ENCODE measurements at places on chromosomes 2 and 18.

DNA sequence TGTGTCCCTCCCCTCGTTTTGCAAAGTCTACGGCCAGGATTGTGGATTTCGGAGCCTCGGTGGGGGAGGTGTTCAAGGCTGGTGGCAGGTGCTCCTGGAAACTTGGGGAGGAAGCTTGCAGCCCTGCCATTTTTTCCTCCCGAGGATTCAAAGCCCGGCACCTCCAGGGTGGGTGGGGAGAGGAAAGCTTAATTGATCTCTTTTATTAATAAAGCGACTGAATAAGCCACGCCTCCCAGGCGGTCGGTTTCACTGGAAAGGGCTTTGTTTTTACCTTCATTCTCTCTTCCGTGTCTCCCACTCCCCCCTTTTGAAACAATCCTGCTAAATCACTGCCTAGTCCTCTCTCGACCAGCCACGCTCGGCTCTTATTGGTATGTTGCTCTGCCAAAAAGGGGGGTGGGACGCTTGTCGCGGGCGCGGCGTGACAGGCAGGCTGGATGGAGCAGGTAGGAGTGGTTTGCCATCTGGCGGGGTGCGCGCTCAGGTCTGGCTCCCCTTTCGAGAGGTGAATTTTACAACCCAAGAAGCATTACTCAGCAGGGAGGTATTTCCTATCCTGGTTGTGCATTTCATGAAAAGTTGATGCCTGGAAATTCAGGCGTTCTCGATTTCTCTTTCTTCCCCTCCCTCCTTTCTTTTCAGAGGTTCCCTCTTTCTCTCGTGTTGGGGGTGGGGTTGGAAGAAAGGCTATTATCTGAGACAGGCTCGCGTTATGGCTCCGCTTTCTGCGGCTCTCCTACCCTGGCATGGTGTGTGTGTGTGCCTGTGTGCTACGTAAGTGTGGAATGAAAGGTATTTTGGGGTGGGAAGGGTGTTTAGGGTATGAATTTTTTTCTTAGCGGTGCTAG, 1.4 kb downstream of the NEDD4L start:
- peak; percentile 11 for DNase-seq

- no peak for DNase-seq
Observed at GRCh38 chr18:37985126-37985525, 419.5 kb upstream of the CELF4 start.

- no peak for DNase-seq
Observed at GRCh38 chr18:70373042-70373519, 84.2 kb downstream of the SOCS6 start.

- no peak for DNase-seq
Observed at GRCh38 chr2:70596293-70596692, 42.7 kb upstream of the TGFA start.

GRCh38 chr2:230905448-230906421, 19.3 kb downstream of the GPR55 start:
- DNase-seq, result peak; percentile 18

DNA sequence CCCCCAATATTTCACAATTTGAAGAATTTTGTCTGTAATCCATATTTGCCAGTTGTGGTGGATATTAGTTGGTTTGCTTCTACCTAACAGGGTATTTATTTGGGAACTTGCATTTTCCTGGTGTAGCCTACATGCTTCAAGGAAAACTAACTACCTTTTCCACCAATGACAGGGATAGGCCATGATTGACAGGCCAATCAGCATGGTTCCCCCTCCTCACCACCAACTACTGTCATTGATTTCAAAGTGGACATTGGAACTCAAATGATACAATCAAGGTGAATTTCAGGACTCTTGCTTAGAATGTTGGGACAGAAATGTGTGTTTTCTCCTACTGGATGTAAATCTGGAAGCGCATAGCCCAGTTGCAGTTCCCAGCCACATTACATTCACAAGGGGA, 10.1 kb upstream of the TANC1 start:
- DNase-seq, result no peak

DNA sequence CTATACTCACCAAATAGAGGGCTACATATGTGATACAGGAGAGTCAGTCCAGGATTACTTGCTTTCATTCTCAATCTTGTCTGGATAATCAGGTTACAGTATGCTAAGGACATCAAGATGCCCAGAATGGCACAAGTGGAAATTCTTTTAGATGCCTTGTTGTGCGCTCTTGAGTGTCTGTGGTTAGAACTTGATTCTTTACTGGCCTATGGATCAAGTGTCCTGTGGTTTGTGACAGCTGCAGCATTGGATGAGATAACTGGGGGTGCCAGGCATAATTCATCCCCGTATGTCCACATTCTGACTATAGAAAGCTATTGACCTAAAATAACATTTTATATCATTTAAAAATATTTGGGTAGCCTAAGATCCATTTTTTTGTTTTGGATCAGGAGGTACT, 40.1 kb downstream of the CDC42EP3 start:
- DNase-seq, result no peak

DNA sequence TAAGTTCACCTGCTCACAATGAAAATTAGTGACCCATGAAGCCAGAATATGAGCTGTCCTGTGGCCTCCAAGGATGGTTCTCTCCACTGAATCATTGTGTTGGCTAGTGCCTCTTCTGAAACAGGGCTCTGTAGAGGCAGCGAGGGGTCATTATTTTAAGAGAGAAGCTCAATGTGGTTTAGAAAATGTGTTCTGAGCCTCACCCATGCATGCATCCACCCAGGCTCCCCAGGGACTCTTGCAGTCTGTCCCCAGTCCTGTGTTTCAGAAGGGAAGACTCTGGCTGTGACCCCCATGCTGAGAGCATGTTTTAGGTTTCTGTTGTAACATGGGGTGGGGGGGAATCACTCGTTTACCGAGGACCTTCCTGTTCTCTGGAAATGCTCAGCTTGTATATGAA, 135.2 kb downstream of the RNF144A start:
- DNase-seq, result no peak

DNA sequence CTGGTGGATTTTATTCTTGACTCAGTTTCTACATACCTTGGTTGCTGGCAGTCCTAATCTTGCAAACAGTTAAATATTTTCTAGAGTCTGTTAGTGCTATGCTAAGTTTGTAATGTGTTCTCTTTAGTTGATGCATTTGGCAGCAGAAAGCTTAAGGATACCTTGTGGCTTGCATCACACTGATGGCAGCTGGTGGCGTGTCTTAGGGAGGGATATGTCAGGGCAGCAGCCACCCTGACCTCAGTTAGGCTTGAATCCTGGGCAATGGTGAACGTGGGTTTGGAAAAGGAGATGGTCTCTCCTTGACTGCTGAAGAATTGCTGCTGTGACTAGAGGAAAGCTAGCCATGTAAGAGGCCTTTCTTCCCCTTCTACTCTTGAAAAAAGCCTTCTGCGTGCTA, 4.2 kb downstream of the IAH1 start:
- DNase-seq, result no peak

DNA sequence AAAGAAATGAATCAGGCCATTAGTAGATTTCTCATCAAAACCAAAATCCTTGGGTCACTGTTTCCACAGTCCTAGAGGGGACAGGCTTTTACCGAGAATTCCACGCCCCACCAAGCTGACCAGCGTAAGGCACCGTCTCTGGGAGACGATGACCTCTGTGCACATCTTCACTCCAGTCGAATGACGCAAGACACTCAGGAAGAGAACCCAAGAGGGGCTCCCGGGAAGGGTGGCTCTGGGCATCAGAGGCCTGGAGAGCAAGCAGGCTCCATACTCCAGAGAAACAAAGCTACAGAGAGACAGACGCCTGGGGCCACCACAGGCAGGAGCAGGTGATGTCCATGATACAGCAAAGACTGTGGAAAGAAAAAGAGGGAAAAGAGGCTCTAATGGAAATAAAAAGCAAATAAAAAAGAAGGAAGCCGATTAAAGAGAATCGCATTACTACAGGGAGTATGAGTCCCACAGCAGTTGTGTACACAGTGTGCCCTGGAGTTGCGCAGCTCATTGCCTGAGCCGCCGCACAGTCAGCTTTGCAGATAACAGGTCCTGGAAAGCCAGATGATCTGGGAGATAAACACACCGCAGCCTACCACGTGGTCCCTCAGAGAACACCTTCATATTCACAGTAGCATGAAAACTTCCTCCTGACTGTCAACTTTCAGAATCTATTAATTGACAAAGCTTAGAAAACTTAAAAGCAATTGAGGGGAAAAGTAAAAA, 572.7 kb upstream of the SALL3 start:
- no peak for DNase-seq

DNA sequence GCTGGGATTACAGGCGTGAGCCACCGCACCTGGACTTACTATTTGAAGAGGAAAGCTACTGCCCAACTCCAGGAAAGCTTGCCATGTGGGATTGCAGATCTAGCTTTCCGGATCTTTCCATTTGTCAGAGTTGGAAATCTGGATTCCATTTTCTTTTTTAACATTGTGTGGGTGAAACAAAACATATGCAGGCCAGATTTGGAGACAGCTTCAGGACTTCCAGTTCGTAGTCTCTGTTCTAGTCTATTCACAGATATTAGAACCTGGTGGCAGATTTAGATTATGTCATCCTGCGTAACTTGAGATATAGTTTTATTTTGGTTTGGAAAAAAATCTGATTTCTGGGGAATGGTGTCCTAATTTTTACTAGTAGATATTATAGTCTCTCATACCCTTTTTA, 70.5 kb downstream of the ZNF236 start:
- DNase-seq, result no peak

- DNase-seq, result no peak
Observed at GRCh38 chr2:233244818-233245217, 6.7 kb upstream of the ATG16L1 start.

DNA sequence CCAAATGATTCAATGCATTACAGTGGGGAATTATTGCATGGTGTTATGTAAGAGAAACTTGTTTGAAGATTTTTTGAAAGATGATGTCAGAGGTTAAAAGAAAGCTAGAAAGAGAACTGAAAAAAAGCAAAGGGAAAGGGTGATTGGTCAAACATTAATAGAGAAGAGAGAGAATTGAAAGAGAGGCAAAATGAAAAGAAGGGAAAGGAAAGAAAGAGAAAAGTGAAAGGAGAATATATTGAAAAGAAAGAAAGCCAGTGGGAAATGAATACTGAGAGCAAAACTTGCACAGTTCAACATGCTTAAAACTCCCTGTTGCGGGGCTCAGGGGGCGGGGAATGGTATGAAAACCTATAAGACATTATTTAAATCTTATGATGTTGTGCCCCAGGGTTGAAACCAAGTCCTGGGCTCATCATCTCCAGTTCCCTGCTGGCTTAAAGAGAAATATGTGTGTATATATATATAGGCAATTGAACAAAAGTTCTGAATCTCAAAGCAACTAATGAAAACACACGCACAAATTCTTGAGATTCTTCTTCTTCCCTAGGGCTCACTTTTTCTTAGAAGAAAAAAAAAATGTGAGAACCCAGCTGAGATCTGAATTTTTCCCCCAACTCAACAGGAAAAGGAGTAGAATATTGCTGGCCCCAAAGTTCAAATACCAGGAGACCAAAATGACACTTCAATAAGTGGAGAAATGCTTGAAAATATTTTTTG, 2045.9 kb upstream of the CELF4 start:
- DNase-seq, result no peak

DNA sequence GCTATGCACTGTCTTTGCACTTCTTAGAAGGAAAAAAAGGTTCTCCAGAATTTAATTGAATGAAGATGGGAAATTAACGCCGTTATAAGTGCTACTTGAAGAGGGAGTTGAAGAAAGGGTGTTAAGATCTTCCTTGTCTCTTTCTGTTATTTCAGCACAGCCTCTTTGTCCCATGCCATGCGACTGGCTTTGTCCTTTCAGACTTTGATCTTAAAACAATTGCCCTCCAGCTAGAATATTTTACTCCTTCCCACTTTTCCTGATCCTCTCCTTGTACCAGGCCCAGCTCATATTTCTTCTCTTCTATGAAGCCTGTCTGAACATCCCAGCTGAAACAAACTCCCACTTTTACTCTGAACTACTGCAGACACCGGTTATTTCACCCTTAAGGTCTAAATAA, 51.4 kb downstream of the RAB27B start:
- no peak for DNase-seq

DNA sequence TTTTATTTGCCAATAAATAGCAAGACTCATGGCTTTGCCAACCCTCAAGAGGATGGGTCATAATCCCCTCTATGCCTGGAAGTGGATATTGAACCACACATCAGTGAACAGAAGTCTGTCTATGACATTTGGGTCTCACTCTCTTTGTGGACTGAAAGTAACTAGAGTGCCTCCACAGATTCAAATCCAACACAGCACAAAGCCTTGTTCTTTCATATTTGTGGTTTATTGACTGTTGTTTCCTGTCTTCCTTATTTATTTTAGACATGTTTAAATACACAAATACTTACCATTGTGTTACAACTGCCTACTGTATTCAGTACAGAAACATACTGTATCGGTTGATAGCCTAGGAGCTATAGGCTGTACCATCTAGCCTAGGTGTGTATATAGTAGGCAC, 121.9 kb downstream of the TSN start:
- DNase-seq, result no peak

- no peak for DNase-seq
Observed at GRCh38 chr2:98806236-98806697, 75.3 kb upstream of the MGAT4A start.

DNA sequence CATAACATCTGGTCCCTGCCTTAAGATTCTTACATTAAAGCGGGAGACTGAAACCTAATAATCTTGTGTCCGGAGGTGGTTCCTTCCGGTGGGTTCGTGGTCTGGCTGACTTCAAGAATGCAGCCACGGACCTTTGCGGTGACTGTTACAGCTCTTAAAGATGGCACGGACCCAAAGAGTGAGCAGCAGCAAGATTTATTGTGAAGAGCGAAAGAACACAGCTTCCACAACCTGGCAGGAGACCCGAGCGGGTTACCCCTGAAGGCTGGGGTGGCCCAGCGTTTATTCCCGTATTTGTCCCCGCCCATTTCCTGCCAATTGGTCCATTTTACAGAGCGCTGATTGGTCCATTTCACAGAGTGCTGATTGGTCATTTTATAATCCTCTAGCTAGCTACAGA, 122.3 kb upstream of the SIX2 start:
- no peak for DNase-seq

GRCh38 chr2:119208791-119209203, 14.8 kb upstream of the STEAP3 start:
- DNase-seq, result no peak

DNA sequence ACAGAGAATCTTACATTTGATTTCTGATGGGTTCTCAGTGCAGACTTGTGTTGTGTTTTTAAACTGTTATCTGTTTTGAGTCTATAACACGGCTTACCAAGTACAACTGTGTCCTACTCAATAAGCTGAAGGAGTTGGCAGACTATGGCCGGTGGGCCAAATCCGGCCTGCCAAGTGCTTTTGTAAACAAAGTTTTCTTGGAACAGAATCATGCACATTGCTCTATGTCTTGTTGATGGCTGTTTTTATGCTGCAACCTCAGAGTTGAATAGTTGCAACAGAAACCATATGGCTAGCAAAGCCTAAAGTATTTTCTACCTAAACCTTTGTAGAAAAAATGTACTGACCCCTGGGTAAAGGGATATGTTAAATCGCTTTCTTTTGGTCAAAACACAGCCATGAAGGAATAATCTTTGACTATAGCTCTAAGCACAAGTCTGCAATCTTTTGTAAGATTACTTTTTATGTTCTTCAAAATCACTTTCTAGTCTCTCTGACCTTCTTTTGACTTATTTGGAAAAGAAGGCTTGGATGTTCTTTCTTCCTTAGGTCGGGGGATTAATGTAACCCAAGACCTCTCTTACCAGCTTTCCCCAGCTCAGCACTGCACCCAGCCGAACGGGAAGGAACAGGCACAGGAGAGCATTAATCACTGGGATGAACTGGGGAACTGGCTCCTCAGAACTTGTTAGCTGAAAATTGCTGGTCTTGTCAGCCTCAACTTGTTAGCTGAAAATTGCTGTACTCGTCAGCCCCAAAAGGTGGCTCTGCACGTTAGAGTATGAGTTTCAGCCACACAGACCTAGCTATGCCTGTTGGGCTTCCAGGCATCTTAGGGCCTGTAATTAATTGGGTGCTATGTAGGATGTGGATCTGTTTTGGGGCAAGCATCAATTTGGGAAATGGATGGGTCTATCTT, 75.4 kb downstream of the CD8B2 start:
- DNase-seq, result no peak
